ENCODE measurements at places on chromosomes 7 and 10.

DNA sequence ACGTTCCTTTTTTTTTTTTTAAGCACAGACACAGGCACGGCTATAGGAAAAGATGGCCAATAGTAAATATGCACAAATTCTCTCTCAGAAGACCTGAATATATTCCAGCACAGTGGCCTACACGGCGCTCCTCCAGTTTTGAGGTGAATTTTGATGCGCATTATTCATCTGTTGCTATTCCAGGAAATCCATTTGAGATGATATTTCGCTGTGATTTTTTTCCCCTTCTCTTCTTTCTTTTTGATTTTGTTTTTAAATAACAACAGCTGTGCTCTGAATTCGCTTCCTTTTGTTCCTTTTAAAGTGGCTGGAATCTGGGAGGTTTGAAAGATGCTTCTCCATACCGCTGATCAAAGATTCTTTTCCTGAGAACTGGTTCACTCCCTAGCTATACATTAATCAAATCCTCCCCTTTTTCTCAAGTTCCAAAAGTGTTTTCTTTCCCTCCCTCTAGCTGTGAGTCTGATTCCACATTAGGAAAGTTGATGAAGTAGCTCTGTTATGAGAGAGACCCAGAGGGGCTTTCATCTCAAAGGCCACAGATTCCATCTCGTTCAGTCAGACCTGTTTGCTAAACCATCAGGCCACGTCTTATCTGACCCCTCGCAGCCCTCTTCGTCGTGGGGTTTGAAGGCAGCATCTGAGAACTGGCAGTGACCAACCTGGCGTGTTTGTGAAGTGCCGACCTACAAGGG lies 602.7 kb upstream of the NRP1 start:
- DNase-seq = no peak

DNA sequence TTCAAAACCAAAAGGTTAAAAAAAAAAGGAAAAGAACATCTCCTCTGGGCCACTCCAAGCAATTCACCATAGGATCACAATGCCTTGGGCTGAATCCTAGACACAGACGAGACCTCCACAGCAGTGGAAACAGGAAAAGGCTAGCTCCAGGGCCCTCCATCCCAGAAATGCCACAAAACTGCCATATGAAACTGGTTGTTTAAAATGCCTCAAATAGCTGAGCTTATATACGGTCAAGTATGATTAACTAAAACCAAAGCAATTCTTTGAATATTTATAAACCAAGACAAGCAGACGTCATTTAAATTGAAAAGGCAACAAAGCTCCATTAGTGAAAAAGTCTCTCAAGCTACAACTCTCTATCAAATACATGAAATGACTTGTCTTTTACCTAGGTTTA lies 63.1 kb downstream of the DOCK4 start:
- no peak for DNase-seq

- no peak for DNase-seq
Measured at GRCh38 chr7:16647435-16647960, 1.5 kb downstream of the BZW2 start.

DNA sequence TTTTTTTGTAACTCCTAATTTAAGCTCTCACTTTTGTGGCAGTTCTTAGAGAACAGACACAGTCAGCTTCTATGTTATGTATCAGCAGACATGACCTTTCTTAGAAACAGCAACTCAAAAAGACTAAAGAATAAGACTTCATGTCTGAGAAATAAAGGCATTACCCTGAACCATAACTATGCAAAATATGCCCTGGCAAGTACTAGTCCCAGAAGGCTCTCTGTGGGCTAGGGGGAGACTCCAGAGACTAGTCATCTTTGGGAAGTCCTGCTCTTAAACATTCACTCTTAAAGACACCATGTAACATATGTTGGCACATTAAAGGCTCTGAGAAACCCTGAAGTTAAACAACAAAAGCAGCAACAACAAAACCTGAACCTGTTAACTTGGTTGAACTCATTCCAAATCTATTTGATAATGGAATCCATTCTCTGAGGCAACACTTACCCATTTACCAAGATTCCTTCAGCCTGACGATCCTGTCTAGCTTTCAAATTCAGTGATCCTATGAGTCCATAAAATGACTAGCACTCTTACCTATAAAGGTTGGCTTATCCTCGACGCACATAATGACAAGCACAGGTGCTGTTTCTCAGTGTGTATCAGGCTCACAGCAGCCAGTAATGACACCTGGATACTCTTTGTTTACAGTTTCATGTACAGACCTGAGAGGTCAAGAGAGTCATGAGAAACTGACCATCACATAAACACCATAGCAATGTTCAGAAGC lies 62.3 kb downstream of the OSBPL3 start:
- DNase-seq = no peak

GRCh38 chr10:76921383-76922010 lies 716.1 kb downstream of the KCNMA1 start:
- no peak for DNase-seq

GRCh38 chr10:110151971-110152370 lies 55.4 kb upstream of the MXI1 start:
- no peak for DNase-seq

DNA sequence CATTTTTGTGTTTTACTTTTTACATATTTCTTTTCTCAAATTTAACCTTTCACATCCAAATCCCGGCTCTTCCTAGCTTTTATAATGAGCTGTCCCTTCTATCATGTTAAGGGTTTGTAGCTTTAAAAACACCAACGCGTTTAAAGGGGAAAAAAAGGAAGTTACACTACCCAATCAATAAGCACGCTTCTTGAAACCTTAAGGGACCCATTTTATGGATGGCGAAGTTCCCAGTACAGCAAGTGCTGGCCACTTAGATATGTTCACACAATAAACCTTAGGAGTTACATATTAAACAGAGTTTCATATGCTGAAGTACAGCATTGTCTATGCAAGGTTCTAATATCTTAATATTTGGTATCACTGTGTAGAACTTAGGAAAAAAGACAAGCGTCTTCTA lies 1.8 kb downstream of the GNG11 start:
- DNase-seq = no peak

GRCh38 chr10:2427412-2427811 lies 639.9 kb upstream of the PFKP start:
- DNase-seq = no peak

DNA sequence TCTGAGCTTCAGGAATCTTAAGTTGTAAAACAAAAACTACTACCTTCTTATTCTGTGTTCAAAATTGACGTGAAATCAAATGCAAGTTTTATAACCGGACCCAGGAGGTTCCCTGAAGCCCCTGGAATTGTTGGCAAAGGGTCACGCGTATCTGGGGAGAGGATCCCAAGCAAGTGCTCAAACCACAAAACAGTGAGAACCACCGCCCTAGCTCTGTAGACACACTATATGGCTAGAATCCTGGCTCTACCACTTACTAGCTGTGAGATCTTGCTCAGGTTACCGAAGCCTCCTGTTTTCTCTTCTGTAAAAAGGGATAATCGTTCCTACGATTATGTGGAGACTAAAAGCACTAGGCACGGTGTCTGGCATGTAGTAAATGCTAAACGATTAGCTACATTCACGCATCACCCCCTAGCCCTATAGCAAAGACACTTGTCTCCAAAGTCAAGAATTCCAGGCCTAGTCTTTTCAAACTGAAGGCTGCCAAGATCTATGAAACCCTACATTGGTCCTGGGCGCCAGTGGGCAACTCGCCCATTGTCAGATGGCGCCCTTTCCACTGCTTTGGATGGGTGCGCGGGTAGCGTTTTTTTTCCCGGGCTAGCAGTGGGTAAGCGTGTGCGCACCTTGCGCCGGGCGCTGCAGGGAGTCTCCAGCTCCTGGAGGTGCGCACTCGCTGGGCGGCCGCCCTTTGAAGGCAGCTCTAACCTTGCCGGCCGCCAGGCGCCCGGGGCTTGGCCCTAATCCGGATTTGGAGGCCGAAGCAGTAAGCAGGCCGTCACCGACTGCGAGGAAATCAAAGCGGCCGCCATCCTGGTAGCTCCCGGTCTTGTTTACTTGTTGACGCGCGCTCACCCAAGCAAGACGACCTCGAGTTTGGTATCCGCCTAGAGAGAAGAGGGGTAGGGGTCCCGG lies 11.6 kb upstream of the NKX2-3 start:
- no peak for DNase-seq

DNA sequence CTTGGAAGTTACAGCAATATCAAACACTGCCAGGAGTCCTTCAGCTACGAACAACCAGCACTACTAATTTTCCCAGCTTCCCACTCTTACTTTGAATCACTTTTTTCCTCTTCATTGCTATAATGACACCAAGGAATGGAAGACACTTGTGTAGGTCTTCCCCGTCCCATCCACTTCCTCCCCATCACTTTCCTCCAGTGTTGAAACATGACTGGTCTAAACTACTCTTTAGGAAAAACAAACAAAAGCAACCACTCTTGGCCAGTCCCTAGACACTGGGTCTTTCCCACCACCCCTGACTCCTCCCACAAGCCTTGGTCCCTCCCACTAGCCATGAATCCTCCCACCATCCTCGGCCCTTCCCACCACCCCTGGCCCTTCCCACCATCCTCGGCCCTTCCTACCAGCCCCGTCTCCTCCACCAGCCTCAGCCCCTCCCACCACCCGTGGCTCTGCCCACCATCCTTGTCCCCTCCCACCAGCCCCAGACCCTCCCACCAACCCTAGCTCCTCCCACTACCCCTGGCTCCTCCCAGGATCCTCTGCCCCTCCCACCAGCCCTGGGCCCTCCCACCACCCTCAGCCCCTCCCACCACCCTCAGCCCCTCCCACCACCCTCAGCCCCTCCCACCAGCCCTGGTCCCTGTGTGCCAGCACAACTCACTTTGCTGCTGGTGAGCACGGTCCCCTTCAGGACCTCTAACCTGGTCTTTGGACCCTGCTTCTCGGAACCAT lies 68.5 kb downstream of the CXCL12 start:
- DNase-seq = no peak

GRCh38 chr10:67779465-67780203 lies 58.4 kb downstream of the DNAJC12 start:
- DNase-seq = no peak

- no peak for DNase-seq
Measured at GRCh38 chr7:51187941-51188340, 128.7 kb downstream of the COBL start.

DNA sequence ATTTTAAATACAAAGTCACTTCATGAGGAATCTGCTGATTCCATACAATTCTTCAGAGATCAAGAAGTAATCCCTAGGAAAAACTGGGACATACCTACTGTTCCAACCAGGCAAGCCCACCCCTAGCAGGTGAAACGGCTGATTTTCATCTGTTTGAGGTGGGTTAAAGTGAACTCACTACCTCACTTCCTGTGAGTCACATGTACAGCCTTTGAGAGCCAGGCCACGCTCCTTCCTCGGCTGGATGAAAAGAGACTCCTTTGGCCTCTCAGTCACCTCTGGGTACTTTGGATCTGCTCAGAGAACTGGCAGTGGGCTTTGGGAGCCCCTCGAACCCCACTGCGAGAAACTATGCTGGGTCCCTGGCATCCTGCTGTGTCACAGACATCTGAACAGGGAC lies 68.2 kb downstream of the CHST15 start:
- no peak for DNase-seq

GRCh38 chr10:79250259-79250658 lies 97.0 kb upstream of the PPIF start:
- DNase-seq = no peak

GRCh38 chr7:20828947-20829346 lies 42.3 kb upstream of the SP8 start:
- DNase-seq = no peak
